ENCODE measurements at places on chromosomes 12 and 14. TPM values are rescaled to one million over a fixed set of nuclear protein-coding genes. Genes with fewer than 3 reads are reported as not detected.
A peak's percentile ranks its signal among the peaks of the same experiment; 100 is the strongest.

DNA sequence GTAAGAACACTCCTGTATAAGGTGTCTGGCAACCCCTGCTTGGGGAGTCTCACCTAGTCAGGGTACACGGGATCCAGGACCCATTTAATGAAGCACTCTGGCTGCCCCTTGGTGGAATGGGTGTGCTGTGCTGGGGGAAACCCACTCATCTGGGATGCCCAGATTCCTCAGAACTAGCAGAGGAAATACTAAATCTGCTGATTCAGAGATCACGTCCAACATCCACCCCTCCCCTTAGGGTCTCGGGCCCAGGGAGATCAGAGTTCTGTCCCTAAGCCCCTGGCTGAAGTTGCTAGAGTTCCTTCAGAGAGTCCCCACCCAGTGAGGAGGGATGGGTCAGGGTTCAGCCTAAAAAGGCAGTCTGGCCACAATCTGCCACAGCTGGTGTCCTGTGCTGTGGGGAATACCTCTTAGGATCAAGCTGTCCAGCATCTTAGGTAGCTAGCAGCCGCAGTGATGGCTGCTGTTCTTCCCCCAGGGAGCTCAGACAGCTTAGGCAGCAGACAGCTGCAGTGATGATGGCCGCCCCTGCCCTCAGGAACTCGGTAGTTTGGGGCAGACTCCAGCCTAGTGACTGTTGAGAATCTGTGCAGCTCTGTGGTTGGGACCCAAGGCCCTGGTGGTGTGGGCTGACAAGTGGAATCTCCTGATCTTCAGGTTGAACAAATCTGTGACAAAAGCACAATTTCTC, 74.8 kb downstream of the IFNG-AS1 start:
- DNase-seq, result no peak

- DNase-seq, result no peak
These were observed 17.4 kb downstream of the RFC5 start for GRCh38 chr12:118033902-118034301.

DNA sequence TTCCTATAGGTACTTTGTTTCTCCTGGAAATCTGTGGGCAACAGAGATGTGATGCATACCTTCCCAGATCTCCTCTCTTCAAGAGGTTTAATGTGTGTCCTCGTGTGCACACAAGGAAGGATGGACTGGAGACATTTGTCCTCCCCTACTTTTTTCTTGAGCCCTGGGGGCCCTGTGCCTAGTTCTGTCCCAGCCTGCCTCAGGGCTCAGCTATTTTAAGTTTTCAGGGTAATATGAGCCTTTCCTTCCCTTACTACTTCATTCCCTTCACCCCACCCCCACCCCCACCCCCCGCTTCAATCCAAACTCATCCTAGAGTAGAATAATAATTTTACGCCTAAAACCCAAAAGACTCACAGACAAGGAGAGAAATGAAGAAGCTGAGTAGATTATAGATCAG, 446 bp downstream of the STAC3 start:
- no peak for DNase-seq

Gene AVPR1A
- total RNA-seq, result not detected

DNA sequence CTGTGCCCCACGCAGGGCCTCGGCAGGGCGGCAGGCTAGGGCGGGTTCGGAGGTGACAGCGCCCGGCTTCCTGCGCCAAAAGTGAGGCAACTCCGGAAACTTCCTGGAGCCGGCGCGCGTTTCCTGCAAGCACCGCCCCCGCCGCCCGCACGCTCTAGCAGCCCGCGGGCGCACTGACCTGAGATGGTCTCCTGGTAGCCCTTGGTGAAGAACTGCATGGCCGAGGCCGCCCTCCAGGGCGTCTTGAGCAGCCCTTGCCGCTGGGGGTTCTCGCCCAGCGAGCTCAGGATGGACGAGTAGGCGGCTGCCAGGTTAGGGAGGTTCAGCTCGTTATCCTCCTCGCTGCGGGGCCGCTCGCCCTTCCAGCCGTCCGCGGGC, 494 bp downstream of the GCH1 start:
- DNase-seq, result peak; percentile 87

Gene PTCSC3
- total RNA-seq, result not detected

DNA sequence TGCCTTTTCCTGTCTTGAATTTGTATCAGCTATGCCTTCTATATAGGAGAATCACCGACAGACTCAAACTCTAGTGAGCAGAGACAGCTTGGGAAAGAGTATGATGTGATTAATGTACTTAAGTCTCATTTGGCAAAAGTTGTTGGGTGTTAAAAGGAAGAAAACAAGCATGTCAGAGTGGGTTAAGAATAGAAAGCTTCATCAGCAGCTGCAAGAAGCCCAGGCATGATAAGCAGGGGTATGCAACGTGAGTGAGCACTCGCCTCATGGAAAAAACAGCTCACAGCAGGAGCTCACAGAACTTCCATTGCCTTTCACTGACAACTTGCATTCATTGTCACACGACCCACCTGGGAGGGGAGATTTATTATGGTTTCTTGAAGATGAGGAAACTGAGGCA, 35.9 kb upstream of the WNK1 start:
- DNase-seq, result peak; percentile 66

DNA sequence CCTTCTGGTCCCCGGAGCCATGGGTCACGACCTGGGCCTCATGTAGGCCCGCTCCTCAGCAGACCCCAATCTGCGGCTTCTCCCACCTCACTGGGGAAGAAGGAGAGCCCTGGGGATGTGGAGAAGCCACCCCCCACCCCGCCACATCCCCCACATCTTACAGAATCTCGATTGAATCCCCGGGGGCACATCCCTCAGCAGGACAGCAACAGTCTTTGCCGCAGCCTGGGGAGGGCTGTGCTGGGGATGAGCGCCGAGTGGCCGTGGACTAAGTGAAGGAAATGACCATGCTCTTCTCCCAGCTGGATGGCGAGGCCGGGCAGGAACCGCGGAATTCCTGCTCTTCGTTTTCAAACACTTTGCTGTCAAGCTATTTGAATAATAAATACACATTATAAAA, 169.0 kb upstream of the RTL1 start:
- no peak for DNase-seq

Gene SSPN
- not detected for total RNA-seq

- no peak for DNase-seq
These were observed 8.7 kb upstream of the A2ML1 start for GRCh38 chr12:8813572-8814357.

- no peak for DNase-seq
These were observed 123.0 kb downstream of the PRKD1 start for GRCh38 chr14:29804481-29805266.

- DNase-seq, result peak; percentile 30
These were observed 7.5 kb downstream of the KLRG1 start for GRCh38 chr12:8996682-8997405.

GRCh38 chr12:9940375-9940774, 8.2 kb upstream of the CLEC2A start:
- no peak for DNase-seq

GRCh38 chr12:54431911-54432814, 13.1 kb upstream of the ITGA5 start:
- DNase-seq, result no peak

DNA sequence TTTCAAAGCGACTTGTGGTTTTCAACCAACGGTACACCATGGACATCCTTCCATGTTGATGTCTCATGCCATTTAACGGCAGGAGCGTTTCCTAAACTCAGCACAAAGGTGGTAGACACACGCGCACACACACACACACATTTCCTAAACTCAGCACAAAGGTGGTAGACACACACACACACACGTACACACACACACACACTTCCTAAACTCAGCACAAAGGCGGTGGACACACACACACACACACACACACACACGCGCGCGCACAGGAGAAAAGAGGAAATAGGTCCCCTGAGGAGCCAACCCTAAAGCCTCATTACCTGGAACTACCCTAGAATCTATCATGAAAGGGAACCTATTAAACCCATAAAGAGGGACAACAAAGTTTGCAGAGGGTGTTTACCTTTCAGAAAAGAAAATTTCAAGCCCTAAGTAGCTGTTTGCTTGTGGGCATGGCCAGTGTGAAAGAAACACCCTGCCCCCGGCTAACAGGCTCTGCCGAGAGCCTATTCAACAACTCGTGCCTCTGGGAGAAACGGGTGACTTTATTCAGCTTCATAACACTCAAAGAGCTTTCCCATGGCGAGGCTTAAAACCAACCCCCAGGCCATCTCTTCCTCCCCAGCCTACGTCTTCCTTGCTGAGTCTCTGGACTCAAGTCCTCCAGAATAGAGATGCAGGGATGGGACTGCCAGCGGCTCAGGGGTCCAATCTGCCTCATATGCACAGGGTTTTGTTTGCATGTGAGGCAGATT, 31.8 kb downstream of the SLC8B1 start:
- DNase-seq, result no peak

GRCh38 chr12:11812586-11813437, 163.3 kb downstream of the ETV6 start:
- no peak for DNase-seq

GRCh38 chr12:109625749-109626377, 52.3 kb downstream of the MVK start:
- no peak for DNase-seq

- DNase-seq, result no peak
These were observed 134.2 kb downstream of the KCNK10 start for GRCh38 chr14:88188745-88189416.

GRCh38 chr12:53781228-53781801, 29.5 kb upstream of the CISTR start:
- DNase-seq, result no peak

GRCh38 chr12:82963956-82964355, 277.2 kb downstream of the TMTC2 start:
- no peak for DNase-seq

DNA sequence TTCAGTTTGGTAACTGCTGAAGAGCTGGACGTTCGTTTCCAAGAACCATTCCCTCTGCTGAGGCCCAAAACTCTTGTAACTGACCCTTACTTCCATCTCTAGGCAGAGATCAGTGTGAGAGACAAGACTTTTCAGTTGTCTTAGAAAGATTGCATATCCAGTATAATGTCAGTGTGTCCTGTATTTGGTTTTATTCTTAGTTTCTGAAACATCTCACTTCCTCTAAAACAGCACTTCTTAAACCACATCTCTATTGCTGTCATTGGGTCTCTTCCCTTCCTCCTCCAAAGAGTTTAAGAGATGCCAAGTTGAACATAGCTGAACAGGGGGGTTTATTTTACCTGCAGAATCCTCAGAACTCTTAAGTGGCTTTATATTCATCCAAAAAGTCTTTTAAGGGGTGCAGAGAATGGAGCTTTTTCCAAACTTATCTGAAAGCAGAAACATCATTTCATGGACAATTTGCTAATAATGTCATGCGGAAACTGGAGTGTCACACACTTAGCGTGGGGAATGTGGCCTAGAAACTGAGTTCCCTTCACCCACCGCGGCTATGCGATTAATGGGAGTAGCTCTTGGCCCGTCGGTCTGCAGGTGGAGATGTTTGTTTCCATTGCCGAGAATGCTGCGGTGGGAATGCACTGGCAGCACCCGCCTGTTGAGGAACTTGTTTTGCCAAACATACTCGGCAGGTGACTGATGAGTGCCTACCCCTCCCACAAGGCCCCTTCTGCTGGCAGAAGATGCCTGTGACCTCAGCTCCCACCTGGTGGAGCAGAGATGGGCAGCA, 148.2 kb downstream of the ADGRD1 start:
- DNase-seq, result no peak

DNA sequence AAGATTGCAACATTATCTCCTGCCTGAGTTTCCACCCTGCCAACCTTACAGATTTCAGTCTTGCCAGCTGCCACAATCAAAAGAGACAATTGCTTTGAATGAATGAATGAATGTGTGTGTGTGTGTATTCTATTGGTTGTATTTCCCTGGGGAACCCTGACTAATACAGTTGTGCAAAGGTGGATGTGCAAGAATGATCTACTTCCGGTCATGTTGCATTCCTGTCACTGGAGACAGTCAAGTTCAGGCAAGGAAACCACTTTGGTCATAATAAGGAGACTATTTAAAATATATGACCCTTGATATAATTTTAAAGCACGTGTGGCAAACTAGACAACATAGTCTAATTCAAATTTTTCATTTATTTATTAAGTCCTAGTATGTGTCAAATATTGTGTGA, 13.1 kb downstream of the RERG start:
- no peak for DNase-seq

Gene ADAM20
- total RNA-seq, result 0.12 TPM

Gene GPR132
- 24.1 TPM for total RNA-seq

DNA sequence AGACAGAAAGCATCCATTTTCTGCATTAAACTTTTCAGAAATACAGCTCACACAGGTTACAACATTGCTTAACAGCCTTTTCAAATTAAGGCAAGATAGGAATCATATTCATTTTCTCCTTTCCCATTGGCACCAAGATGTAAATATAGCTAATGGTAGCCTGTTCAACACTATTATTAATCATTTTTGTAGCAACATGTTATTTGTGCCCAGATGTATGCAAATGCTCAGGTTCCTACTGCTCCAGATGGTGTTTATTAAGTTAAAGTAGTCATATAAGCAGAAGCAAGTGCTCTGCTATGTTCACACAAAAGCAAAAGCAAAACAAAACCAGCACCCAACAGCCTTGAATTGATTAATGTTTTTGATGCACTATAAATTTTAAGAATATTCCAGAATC, 1110.6 kb downstream of the SLC6A15 start:
- no peak for DNase-seq

GRCh38 chr14:52590318-52590717, 37.7 kb downstream of the GPR137C start:
- no peak for DNase-seq

Gene BDKRB2
- not detected for total RNA-seq

DNA sequence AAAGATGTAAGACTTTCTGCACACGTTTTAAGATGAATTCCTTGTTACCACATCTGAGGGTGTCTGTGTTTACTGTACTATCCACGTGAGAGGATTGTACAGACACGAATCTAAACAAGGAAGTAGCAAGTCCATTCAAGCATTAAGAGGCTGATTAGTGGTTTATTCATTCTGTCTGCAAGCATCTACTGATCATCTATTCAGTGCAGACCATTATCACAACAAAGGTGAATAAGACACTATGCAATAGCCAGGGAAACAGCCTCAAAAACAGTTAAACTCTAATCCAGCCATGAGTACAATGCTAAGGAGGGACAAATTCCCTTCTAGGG, 111.6 kb upstream of the PZP start:
- no peak for DNase-seq

DNA sequence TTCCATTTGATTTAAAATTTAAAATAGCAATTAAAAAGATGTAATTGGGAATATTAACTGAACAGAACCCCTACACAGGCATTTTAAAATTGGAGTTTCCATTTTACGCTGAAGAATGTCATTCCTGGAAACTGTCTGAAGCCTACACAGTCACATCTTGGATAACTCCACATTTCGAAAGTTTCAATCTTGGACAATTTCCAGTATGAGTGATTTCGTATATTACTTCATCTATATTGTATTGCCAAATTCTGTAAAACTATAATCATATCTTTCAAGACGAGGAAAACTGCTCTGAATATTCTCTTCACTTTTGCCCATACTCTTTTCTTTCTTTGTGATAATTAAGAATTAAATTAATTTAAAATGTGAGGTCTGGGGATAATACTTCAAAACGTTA, 194.2 kb upstream of the ABCD2 start:
- no peak for DNase-seq

Gene TAS2R9
- total RNA-seq, result not detected

Gene KRT74
- total RNA-seq, result not detected

- no peak for DNase-seq
These were observed 288.7 kb downstream of the RPAP3 start for GRCh38 chr12:47417121-47417520.

GRCh38 chr14:24513009-24513408, 4.9 kb upstream of the CMA1 start:
- DNase-seq, result no peak
